ENCODE measurements at places on chromosomes 1 and 21.

DNA sequence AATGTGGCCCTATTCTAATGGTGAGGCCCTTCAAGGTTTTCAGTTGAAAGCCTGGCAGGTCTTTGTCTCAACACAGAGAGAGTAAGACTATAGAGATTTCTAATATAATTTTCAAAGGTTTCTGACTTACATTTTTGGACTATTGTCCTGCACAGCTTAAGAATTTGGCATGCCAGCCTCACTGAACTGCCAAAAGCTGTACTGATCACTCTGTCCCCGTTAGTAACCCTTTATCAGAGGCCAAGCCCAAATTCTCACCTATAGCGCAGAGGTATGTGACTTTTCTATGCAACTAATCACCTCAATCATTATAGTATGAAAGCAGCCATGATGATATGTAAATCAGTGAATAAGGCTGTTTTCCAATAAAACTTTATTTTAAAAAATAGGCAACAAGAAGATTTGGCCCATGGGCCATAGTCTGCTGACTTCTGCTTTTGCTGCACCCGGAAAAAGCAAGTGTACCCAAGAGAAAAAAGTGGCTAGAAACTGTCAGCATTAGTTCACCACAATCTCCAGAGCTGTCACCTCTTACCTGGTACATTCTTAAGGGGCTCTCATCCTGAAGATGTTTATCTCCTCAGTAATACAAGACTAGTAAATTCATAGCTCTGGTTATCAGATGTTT lies 85.4 kb downstream of the PIGK start:
- DNase-seq, result no peak

- DNase-seq, result no peak
Measured at GRCh38 chr1:207813512-207813881, 61.6 kb downstream of the CD46 start.

- DNase-seq, result no peak
Measured at GRCh38 chr1:2805801-2806430, 4.4 kb upstream of the TTC34 start.

DNA sequence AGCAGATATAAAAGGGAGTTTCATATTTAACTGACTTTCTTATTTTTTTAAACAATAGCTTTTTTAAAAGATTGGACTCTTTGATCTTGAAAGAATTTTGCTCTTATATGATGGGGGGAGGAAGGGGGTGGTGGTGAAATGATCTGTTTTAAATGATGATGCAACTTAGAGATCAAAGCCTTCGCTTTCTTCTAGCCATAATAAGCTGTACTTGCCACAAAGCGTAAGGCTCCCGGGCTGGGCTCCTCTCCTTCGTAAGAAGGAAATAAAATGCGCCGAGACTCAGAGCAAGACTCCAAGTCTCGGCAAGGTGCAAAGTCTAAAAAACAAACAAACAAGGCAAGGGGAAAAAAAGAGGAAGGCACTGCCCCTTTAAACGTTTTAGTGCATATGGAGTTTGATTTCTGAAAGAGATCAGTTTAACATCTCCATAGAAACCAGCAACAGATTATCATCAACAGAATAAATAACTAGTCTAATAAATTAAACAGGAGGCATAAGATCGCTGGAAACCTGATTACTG lies 3.3 kb downstream of the CASZ1 start:
- no peak for DNase-seq

DNA sequence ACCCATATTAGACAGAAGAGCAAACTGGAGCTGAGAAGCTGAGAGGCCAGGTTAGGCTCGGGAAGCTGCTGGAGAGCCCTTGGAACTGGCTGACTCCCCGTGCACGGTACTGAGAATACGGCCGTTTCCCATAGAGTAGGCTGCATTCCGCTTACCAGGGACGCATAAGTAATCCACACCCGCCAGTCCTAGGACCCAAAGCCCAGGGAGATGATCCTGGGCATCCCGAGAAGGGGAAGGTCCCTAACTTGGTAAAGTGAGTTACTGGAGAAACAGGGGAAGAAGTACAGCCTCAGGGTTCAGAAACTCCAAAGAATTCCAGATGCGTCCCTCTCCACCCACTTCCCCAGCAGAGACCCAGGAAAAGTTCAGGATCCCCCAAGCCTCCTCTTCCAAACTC lies 1.3 kb downstream of the LRRC38 start:
- DNase-seq, result no peak

DNA sequence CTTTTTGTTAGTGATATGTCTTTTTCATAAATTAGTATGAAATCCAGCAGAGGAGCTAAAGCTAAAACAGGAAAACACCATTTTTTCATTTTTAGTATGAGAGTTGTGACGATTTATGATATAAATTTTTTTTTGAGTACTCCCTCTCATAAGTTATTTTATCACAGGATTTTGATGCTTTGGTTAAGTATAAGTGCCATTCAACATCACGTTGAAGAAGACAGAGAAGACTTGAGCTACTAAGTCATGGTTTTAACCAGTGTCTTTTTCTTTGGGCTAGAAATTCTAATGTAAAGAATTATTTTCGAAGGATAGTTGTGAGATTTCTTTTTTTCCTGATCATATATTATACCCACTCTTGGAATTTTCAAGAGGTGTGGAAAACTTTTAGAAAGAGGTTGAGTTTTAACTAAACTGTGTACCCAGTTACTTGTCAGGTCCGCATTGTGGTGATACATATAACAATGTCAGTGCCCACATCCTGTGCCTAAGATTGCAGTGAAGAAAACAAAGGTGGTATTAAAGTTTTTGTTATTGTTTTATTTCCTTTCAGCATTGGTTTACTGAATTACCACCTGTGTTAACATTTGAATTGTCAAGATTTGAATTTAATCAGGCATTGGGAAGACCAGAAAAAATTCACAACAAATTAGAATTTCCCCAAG lies 93.8 kb downstream of the USP25 start:
- DNase-seq, result no peak

DNA sequence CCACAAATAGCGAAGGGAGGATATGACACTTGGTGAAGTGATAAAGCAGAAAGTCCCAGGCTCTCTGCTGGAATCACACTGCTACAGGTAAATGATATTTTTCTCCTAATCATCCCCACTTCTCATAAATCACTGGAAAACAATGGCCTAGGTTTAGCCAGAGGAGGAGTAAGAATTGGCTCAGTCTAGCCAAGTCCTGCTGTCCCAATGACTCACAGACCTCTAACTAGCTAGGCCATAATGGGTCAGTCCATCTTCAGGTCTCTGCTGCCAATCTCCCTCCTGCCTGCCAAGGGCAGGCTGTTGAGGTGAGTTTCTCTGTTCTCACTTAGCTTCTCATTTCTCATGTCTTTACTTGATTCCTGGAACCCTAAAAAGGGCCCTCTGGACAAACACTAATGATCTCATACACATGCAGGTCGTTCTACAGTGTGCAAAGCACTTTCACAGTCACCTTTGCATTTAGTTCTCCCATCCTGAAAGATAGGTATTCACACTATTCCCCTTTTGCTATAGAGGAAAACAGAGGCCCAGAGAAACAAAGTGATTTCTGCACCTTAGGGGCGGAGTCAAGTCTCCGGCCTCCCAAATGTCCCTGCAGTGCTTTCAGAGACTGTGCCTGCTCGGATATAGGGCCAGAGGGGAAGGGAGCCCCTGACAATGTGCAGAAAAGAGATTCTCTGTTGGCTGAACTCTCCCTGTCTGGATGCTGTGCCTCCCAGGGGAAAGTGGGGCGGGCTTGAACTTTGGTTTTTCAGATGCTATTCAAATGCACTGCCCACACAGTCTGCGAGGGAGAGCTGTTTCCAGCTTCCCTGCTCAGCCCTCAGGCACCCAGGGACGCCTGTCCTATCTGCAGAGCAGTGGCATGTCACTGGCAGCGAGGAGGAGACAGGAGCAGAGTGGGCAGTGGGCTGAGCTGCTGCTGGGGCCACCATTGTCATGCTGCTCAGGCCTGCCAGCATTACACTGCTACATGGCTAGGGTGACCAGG lies 3.9 kb upstream of the CDK18 start:
- no peak for DNase-seq

DNA sequence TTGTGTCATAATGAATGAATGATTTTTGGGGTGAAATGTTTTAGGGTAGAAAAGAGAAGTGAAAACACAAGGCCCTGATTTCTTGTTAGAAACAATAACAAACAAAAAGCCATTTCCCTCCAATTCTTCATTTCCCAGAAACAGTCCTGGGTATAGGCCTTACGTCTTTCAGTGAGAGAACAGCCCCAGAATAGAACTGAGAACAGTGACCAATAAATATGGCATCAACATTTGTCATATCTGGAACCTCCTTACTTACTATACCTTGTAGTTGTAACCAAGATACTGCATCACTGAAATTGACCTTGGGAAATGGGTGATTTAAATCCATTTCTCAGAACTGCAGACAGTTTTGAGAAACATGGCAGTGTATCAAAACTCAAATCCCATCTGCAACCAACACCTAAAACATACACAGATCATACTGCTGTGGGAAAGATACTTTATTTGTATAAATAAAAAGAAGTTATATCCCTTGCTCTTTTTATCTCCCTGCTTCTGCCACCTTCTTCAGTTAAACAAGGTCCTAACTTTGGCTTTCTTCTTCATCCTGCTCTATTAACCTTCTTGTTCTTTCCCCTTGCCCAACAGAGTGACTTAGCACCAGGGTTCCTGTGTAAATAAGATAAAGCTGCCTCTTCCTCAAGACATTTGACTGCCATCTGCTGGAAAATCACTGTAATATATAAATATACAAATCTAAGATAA lies 19.5 kb downstream of the XKR8 start:
- DNase-seq, result no peak

DNA sequence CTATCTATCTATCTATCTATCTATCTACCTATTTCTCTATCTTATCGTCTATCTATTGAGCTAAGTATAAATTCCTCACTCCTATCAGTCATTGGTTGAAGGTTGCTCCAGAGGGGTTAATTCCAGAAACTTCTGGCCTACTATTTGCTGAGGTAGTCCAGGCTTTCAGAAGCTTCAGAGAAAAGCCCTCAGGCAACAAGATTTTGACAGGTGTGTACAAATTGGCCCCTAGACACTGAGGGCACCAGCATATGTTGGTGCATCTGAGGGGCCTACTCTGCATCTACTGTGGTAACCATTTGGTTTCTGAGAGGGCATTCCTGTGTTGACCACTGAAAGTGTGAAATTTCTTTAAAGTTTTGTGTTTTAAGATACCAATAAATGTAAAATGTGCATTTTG lies 265.2 kb upstream of the B3GALT2 start:
- DNase-seq, result no peak

GRCh38 chr21:46634427-46634826 lies 1.0 kb upstream of the PRMT2 start:
- DNase-seq, result no peak

- DNase-seq, result no peak
Measured at GRCh38 chr1:111236806-111237205, 9.3 kb downstream of the CHI3L2 start.

DNA sequence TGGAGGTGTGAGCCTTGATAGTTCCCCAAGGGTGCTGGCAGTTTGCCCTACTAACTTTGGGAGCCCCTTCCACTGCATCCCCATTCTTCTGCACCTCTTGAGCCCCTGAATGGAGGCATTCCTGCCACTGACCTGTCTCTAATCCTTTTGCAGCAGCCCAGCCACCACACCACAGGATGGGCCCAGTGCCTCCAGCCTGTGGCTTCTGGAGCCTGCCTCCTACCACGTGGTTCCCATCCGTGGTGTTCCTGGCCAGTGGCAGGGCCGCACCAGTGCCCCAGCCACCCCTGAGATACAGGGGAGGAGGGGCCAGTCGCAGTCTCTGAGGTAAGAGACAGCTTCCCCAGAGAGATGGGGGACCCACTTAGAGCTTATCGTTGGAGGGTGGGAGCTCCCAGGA lies 14.4 kb downstream of the INAVA start:
- DNase-seq, result no peak

DNA sequence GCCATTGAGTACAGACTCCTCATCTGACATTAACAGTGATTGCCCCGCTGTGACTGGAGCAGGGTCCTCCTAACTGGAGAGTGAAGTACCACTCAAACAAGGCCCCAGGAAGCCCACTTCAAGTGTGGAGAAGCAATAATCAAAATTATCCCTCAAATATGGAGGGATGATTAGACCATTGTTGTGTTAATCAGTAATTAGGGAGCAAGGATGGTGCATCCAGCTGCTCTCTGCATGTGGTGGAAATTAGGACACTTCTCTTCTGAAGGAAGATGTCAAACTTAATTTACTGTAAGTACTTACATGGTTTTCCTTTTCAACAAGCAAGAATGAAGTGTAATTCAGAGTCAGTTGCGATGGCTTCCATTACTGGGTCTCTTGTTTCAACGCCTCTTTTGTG lies 3.4 kb upstream of the ZP4 start:
- DNase-seq, result no peak

DNA sequence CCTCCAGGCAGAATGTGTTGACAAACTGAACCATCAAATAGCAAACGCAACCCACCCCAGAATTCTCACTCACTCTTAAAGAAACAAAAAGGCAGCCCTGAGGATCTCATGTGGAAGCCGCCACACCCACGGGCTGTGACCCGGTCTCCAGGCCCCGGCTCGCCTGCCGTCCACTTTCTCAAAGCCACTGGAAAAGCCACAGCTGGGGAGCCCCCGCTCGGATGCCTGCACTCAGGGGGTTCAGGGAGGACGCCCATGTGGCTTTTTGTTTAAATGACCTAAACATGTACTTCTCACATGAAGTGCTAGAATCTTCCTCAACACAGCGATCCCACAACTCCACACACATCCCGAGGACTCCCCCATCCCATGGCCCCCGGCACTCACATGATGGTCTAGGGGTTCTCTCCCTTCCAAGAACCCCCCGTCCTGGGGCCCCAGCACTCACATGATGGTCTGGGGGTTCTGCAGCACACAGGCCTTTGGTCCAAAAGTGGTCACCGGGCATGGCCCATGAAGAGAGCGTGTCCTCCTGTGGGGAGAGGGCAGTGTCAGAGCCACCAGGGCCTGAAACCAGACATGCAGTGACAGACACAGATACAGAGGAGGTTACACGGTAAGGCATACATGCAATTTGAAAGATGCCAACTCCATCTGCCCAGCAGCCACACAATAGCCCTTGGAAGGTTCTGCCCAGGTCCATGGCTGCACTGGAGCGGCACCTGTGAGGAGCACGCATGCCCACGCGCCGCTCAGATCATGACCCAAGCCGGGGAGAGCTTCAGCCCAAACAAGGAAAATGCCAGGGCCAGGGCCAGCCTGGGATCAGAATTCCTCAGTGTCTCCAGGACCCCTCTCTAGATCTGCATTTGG lies 16.5 kb downstream of the NADK start:
- DNase-seq, result no peak

- no peak for DNase-seq
Measured at GRCh38 chr1:56910441-56910985, 55.3 kb downstream of the C8B start.

GRCh38 chr1:7383671-7384520 lies 387.2 kb upstream of the VAMP3 start:
- DNase-seq, result no peak

GRCh38 chr1:151565502-151566189 lies 25.5 kb downstream of the TUFT1 start:
- DNase-seq, result no peak

- no peak for DNase-seq
Measured at GRCh38 chr1:99598738-99599411, 47.0 kb upstream of the PALMD start.

- no peak for DNase-seq
Measured at GRCh38 chr1:28518745-28519341, 13.0 kb downstream of the RCC1 start.

- DNase-seq, result no peak
Measured at GRCh38 chr1:2101946-2102345, 51.7 kb downstream of the PRKCZ start.

Data from stimulated activated CD8-positive, alpha-beta memory T cell treated with anti-CD3 and anti-CD28 coated beads, Interleukin-7, amount 100 ng/mL, for 4 hours (primary cell).